Spleen (tissue), 13 donors: ENCODE measurements at places on chromosomes 7 and 10. TPM values are rescaled to one million over a fixed set of nuclear protein-coding genes. Genes with fewer than 3 reads are reported as not detected.

- no peak overlapping the region for H3K27ac ChIP-seq
- DNase-seq = no peak
- H3K36me3 ChIP-seq = no peaks in the 10 kb centered on the region
- no peaks in the 10 kb centered on the region for H3K4me1 ChIP-seq
- no peak overlapping the region for H3K4me3 ChIP-seq
These were observed 240.8 kb upstream of the POM121L12 start for GRCh38 chr7:52794621-52795020.

- H3K4me1 ChIP-seq = no peaks in the 10 kb centered on the region
- H3K4me3 ChIP-seq = no peak overlapping the region
- H3K36me3 ChIP-seq = no peaks in the 10 kb centered on the region
- no peaks in the 10 kb centered on the region for H3K27me3 ChIP-seq
These were observed 179.9 kb upstream of the TMEM72 start for GRCh38 chr10:44731283-44731682.

DNA sequence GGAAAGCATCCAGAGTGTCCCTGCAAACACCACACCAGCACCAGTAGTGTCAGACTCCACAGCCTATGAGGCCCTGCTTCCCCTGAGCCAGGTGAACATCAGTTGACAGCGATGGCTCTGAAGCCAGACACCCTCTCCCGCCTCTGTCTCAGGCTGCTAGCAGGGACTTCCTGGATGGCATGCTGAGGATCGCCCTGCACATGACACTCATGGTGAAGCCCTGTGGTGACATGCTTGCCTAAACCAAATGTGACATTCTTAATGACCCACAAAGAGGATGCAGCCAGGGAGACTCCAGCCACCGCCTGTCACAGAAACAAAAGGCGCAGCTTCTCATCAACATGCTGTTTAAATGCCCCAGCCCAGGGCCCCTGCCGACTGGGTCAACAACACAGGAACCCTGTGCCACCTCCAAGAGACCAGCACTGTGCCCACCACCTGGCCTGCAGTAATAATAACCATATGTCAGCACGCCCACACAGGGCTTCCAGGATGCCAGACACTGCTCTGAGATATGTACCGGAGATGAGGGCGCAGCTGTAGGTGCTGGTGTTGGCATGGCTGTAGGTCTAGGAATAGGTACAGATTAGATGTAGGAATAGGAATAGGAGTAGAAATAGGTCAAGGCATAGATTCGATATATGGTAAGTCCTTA is 81.3 kb downstream of the GRID1 start:
- no peaks in the 10 kb centered on the region for H3K27me3 ChIP-seq
- no peak overlapping the region for H3K27ac ChIP-seq
- no peaks in the 10 kb centered on the region for H3K4me1 ChIP-seq
- no peaks in the 10 kb centered on the region for H3K36me3 ChIP-seq

GRCh38 chr7:66790196-66790595 is 49.7 kb downstream of the RABGEF1 start:
- H3K4me1 ChIP-seq = no peaks in the 10 kb centered on the region
- H3K36me3 ChIP-seq = peaks cover 23% of the 10 kb centered on the region
- H3K4me3 ChIP-seq = no peak overlapping the region
- H3K27ac ChIP-seq = no peak overlapping the region
- no peaks in the 10 kb centered on the region for H3K27me3 ChIP-seq

- no peaks in the 10 kb centered on the region for H3K27me3 ChIP-seq
- H3K4me3 ChIP-seq = peak overlapping the region; percentile 8
- H3K27ac ChIP-seq = peak overlapping the region; percentile 84
- peaks cover 50% of the 10 kb centered on the region for H3K4me1 ChIP-seq
- H3K36me3 ChIP-seq = no peaks in the 10 kb centered on the region
These were observed 11.2 kb downstream of the IL2RA start for GRCh38 chr10:6050801-6051445.

- H3K4me1 ChIP-seq = no peaks in the 10 kb centered on the region
- H3K4me3 ChIP-seq = no peak overlapping the region
- DNase-seq = no peak
- H3K27me3 ChIP-seq = no peaks in the 10 kb centered on the region
- no peak overlapping the region for H3K27ac ChIP-seq
These were observed 11.5 kb downstream of the GTF2IRD1 start for GRCh38 chr7:74464931-74465886.

DNA sequence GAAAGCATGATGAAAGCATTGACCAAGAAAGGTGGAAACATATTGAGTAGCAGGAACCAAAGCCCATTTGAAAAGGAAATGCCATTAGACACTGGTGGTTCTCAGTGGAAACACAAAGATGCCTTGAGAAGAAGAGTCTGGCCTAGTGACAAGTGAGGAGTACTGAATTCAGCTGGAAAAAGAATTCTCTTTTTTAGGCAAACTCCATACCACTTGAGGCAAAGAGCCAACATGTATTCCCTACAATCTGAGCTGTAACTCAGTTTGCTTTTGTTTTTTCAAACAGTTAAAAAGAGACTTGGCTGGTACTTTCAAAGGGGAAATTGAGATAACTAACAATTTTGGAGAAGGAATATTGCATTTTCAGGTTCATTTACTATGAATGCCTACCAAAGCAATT is 624.0 kb downstream of the NRG3 start:
- no peak for DNase-seq
- H3K4me1 ChIP-seq = no peaks in the 10 kb centered on the region
- H3K36me3 ChIP-seq = no peaks in the 10 kb centered on the region
- no peak overlapping the region for H3K4me3 ChIP-seq

DNA sequence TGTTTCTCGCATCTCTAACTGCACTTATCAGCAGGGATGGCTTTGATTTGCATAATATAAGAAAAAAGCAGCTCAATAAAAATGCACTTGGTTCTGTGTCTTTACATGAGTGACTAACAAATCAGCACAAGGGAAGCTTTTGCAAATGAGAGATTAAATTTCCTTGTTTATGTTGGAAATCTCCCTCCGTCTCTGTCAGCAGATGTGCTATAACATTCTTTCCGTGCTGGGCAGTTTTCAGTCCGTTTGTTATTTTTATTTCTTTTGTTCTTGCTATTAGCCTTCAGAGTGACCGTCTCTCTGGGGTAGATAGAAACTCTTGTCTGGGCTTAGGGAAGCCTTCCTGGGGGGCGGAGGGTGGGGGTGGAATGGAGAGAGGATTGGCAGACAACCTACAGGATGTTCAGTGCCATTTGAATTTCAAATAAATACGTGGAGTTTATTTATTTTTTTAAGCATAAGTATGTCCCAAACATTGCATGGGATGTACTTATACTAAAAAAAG is 96.0 kb downstream of the GATA3 start:
- H3K4me1 ChIP-seq = no peaks in the 10 kb centered on the region
- H3K27ac ChIP-seq = no peak overlapping the region
- no peak overlapping the region for H3K4me3 ChIP-seq
- no peaks in the 10 kb centered on the region for H3K36me3 ChIP-seq
- no peaks in the 10 kb centered on the region for H3K27me3 ChIP-seq
- no peak for DNase-seq

DNA sequence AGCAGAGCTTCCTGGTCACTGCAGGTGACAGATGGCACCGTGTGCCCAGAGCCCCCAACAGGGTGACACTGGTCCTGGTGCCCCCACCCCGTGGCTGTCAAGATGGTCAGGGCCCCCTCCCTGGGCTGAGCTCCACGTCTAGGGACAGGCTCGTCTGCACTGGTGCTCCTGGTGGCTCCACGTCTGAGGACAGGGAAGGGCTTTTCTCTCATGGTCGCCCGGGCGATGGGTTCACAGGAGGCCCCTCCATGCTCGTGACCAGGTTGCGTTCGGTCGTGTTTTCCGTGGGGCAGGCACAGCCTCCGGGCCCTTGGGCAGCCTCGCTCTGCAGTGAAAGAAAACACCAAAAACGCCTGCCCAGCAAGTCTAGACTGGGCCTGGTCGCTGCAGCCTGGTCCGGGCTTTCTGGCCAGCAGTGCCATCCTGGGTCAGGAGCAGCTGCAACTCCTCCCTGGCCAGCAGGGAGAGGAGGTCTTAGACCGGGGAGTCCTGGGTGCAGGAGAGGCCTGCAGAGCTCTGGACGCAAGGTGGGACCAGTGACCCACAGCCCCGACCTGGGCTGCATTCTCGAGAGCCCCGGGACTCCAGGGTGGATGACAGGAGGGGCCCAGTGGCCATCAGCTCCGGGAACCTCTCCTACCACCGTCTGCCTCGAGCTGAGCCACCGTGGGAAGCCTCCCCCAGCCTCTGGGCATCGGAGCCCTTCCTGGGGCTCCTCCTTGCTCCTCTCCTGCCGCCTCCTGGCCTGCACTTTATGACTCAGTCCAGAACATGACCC is 27.9 kb upstream of the UTF1 start:
- no peaks in the 10 kb centered on the region for H3K36me3 ChIP-seq
- no peak overlapping the region for H3K27ac ChIP-seq
- H3K4me3 ChIP-seq = no peak overlapping the region
- no peak for DNase-seq
- H3K4me1 ChIP-seq = no peaks in the 10 kb centered on the region
- H3K27me3 ChIP-seq = no peaks in the 10 kb centered on the region

DNA sequence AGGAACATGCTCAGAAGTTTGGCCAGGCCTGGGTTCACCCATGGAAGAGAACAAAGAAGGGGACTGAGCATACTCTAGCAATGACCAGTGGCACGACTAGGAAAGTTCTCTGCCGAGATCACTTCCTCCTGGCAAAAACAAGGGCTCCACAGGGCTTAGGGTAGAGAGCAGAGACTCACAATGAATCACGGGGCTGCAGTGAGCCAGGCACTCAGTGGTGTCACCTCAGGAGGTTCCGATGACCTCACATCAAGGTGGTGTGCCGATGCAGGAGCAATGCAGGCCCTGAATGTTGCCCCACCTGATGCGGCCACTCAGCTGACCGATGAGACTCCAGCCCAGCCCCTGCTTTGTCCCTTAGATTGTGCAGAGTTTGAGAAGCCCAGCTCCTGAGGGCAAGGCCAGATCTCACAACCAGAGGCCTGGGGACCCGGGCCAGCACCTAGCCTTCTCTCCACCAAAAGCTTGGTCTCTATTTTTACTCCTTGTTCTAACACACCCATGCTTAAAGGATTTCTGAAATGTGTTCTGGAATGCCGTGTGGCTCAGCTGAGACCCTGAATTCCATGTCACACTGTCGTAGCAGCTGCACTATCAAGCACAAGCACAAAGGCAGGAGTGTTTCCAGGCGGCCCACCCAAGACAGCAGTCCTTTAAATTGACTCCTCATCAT is 60.9 kb downstream of the COBL start:
- no peak overlapping the region for H3K4me3 ChIP-seq
- no peaks in the 10 kb centered on the region for H3K36me3 ChIP-seq
- H3K4me1 ChIP-seq = no peaks in the 10 kb centered on the region

- no peaks in the 10 kb centered on the region for H3K4me1 ChIP-seq
- DNase-seq = no peak
- no peaks in the 10 kb centered on the region for H3K36me3 ChIP-seq
- H3K27me3 ChIP-seq = no peaks in the 10 kb centered on the region
- no peak overlapping the region for H3K27ac ChIP-seq
- no peak overlapping the region for H3K4me3 ChIP-seq
These were observed 15.9 kb downstream of the UBN2 start for GRCh38 chr7:139246905-139247304.

- no peaks in the 10 kb centered on the region for H3K27me3 ChIP-seq
- peak overlapping the region; percentile 77 for H3K27ac ChIP-seq
- H3K4me1 ChIP-seq = peaks cover 83% of the 10 kb centered on the region
- peak; percentile 83 for DNase-seq
These were observed 14.5 kb downstream of the PALD1 start for GRCh38 chr10:70492786-70493659.

DNA sequence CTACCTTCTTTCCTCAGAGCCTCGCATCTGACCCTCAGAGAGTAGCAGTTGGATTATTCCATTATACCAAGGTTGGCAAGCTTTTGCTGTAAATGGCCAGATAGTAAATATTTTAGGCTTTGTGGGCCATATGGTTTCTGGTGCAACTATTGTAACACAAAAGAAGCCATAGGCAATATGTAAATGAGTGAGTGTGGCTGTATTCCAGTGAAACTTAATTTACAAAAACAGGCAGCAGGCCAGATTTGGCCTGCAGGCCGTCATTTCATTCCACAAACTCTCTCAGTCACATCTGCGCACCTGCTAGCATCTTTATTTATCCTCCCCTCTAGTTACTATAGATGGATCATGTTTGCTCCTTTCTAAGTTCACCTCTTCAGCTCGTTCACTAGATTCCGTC is 6.7 kb downstream of the ZNF518A start:
- H3K36me3 ChIP-seq = peaks cover 65% of the 10 kb centered on the region
- peaks cover 5% of the 10 kb centered on the region for H3K4me1 ChIP-seq
- H3K27me3 ChIP-seq = no peaks in the 10 kb centered on the region
- no peak overlapping the region for H3K27ac ChIP-seq
- DNase-seq = no peak

- H3K36me3 ChIP-seq = no peaks in the 10 kb centered on the region
- DNase-seq = no peak
- H3K27me3 ChIP-seq = no peaks in the 10 kb centered on the region
- H3K27ac ChIP-seq = no peak overlapping the region
- H3K4me1 ChIP-seq = no peaks in the 10 kb centered on the region
- no peak overlapping the region for H3K4me3 ChIP-seq
These were observed 43.5 kb downstream of the KMT2C start for GRCh38 chr7:152392254-152392653.

DNA sequence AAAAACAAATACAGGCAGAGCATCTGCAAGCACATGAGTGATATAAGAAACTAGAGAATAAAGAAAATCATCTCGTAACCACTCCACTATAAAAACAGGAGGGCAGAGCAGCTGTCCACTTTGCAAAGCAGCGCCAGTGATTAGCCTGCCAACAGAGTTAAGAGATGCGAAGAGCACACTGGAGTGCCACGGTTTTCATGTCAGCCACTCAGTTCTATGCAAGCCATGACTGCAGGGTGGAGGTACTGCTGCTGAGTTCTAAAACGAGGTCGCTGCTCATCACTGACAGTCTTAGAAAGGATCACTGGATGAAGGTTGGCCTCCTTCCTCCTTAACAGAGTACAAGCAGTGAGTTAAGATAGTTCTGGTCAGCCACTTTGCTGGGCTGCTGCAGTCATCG is 58.5 kb downstream of the FGFR2 start:
- no peaks in the 10 kb centered on the region for H3K27me3 ChIP-seq
- no peak overlapping the region for H3K27ac ChIP-seq
- H3K36me3 ChIP-seq = no peaks in the 10 kb centered on the region
- no peak for DNase-seq

- DNase-seq = peak; percentile 85
These were observed 15.6 kb upstream of the PPIF start for GRCh38 chr10:79331709-79332108.

DNA sequence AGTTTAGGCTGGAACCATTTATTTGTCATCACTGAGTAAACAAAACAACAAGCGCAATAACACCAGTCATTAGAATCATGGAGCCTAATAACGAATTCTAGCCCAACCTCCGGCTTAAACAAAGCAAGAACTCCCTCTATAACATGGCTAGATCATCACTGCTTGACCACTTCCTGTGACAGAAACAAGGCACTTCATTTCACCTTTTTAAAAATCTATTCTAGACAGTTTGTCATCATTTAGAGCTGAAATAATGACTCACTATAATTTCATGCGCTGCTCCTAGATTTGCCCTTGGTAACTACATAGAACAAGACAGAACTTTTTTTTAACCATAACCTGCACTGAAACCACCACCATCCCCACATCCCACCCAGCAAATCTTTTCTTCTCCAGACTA is 81.3 kb downstream of the OSBPL3 start:
- H3K4me3 ChIP-seq = no peak overlapping the region
- H3K27me3 ChIP-seq = no peaks in the 10 kb centered on the region
- peak overlapping the region; percentile 7 for H3K27ac ChIP-seq
- H3K4me1 ChIP-seq = no peaks in the 10 kb centered on the region
- no peaks in the 10 kb centered on the region for H3K36me3 ChIP-seq

FAM25G gene
- total RNA-seq = not detected

NANOS1 gene
- total RNA-seq = 0.26 TPM

PNLIP gene
- total RNA-seq = 3.0 TPM

ADAM12 gene
- total RNA-seq = 0.51 TPM

AKR1C8 gene
- 0.23 TPM for total RNA-seq

PIP gene
- total RNA-seq = not detected

PTF1A gene
- not detected for total RNA-seq

HTR7 gene
- 0.92 TPM for total RNA-seq
